Immature natural killer cell (primary cell): ENCODE measurements at places on chromosomes 4 and X. TPM values are rescaled to one million over a fixed set of nuclear protein-coding genes. Genes with fewer than 3 reads are reported as not detected.

DNA sequence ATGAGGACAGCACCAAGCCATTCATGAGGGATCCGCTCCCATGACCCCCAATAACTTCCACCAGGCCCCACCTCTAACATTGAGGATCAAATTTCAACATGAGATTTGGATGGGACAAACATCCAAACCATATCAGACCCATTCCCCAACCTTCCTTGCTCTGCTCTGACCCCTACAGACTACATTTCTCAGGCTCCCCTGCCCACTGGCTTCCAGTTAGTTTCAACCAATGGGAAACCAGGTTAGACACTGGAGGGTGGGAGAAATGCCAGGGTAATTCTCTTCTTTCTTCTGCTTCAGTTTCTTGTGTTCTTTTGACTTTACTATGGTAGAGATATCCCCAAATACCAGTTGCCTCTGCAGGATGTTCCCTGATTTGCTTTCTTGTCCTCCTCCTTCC is 125.7 kb downstream of the CLCN4 start:
- no peak for DNase-seq

DNA sequence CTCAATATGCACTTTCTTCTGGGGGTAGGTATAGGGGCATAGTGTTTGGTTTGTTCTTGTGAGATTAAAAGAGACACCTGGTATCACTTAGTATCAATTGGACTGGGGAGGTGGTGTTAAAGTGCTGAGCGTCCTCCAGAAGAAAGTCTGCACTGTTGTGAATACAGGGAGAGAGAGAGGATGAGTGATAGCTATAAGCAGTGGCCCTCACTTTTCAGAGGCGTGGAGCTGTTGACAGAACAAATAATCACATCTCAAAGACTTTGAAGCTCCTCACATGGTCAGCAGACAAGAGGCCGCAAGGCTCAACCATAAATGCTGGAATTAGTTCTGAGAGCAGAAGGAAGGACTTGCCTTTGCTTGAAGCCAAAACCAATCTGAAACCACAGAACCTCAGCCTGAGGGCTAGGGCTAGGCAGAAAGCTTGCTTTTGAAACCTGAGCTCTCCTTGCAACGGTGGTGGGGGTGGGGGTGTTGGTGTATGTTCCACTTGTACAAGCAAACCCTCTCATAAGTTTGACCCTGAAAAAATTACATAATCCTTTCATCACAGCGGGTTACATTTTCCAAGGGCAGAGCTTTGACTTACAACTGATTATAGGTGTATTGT is 123.2 kb upstream of the SCML1 start:
- no peak for DNase-seq

GRCh38 chr4:4856071-4857000 is 3.1 kb upstream of the MSX1 start:
- DNase-seq: no peak

- no peak for DNase-seq
Measured at GRCh38 chrX:9767375-9767774, 1.7 kb upstream of the GPR143 start.

DNA sequence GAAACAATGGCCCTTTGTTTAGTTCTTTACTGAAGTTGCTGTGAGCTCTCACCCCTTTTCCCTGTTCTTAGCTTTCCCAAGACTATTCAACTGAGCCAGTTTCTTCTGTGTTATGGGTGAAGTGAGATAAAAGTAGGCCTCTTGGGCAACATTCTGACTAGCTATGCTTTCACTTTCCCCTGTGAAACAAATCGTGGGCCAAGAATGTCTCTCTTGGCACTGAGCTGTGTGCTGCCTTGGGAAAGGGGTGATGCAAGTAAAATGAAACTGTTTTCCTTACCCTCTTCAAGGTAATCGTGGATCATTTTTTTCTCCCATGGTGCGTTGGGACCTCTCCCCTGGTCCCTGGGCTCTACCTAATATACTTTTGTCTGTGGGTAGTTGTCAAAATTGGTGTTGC is 653.9 kb upstream of the MAGEB2 start:
- no peak for DNase-seq

- no peak for DNase-seq
Measured at GRCh38 chr4:13538427-13538973, 5.8 kb downstream of the NKX3-2 start.

GRCh38 chrX:119190831-119191230 is 45.3 kb upstream of the PGRMC1 start:
- DNase-seq: no peak

- DNase-seq: no peak
Measured at GRCh38 chr4:31667686-31668085, 947.5 kb downstream of the PCDH7 start.

- DNase-seq: no peak
Measured at GRCh38 chrX:125444659-125445058, 125.0 kb downstream of the TEX13C start.

CLTRN gene
- 0.61 TPM for polyA plus RNA-seq

MGARP gene
- not detected for polyA plus RNA-seq

SCML2 gene
- polyA plus RNA-seq: 0.18 TPM

DCAF12L2 gene
- polyA plus RNA-seq: not detected

AVPR2 gene
- polyA plus RNA-seq: not detected
